ENCODE measurements at places on chromosomes 7 and 10.

DNA sequence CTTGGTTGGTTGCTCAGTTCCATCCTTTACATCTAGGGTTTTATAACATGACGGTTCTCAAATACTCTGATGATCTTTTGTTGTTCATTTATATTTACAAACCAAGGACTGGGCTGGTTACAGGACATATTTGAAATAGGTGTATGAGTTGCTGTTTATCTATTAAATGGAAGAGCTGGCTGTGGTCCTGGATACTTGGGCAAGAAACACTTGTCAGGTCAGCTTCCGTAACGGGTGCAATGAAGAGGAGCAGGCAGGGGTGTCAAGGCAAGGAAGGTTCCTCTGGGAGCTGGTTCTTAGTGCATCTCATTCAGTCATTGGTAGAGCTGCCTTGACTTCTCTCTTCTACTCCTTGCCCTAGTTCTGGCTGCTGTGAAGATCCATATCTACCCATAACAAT, 4.8 kb upstream of the TMEM26 start:
- DNase-seq = no peak

GRCh38 chr10:12418725-12419261, 69.4 kb downstream of the CAMK1D start:
- no peak for DNase-seq

DNA sequence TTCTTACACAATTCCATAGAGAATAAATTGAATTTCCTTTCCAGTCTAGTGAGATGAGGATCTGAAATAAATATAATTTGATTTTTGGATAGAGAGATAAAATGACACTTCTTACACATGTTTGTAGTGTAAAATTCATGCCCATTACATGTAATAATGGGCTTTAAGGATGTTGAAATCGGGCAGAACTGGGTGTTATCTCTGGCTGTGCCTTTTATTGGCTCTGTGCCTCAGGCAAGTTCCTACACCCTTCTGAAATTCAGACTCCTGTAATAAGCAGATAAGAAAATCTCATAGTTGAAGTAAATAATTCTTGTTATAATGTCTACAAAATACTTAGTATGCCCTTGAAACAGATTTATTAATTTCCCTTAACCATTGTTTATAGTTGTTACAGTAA, 125.6 kb downstream of the SEMA3A start:
- no peak for DNase-seq

DNA sequence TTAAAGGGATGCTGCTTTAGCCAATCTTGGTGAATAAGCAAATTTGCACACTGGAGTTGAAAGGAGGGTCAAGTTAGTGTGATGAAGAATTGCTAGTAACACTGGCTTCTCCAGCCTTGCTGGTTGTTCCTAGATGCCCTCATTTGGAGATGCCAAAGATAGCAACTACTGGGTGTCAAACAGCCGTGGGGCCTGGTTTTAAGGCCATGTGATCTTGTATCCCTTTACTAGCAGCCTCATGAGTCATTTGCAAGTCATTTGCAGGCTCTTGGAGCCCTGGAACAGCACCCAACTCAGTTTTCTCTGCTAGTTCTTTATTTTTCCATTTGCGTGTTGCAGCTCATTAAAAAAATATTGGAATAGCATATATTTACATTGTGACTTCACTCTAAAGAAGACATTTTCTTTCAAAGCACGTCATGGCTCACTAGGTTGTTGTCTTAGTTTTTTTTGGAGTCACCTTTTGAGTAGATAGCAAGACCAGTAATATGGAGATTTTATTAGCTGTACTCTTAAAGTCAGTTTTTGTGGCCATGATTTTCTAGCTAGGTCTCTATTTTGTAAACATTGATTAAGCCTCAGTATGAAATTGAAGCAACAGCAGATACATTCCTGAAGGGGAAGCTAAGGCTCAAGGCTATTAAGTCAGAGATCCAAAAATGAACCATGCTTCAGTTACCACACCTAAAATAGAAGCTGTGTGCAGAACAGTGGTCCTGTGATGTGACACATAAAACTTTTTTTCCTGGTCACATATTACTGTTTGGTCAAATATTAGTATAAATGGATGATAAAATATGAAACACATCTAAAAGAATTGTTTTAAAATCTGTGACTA, 1.3 kb downstream of the LSMEM1 start:
- DNase-seq = no peak

DNA sequence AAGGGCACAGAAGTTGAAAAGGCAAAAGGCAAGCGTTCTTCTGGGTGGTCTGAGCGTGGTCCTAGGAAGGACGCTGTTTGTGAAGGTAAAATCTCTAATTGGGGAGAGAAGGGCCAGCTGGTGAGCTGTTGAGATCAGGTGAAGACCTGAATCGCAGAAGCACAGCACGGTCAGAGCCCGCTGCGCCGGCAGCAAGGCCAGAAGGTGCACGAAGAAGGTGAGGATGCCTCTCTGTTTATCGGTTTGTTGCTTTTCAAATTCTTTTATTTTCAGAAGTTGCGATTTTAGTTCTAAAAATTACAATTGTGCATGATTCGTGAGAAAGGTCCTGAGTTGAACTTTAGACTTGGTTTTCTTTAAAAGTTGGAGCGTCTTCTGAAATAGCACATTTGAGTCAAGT, 247.8 kb upstream of the FOXK1 start:
- no peak for DNase-seq

- DNase-seq = no peak
Measured at GRCh38 chr7:48471196-48471595, 299.9 kb downstream of the ABCA13 start.

- DNase-seq = no peak
Measured at GRCh38 chr7:146960773-146961391, 844.3 kb downstream of the CNTNAP2 start.

- no peak for DNase-seq
Measured at GRCh38 chr10:44245601-44245938, 139.3 kb downstream of the CXCL12 start.

DNA sequence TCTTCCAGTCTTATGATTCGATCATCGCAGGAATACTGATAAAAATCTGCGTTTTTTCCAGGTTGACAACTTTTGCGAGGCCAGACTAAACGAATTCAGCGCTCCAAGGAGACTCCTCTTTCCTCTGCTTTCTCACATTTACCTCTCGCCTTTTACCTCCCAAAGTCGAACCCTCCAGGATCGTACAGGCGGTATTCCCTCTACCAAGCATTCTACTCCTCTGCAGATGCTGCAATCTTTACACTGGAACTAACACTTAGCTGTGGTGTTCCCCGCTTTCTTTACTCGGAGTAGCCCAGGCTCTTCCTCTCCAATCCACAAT, 449 bp downstream of the NUDT5 start:
- no peak for DNase-seq

DNA sequence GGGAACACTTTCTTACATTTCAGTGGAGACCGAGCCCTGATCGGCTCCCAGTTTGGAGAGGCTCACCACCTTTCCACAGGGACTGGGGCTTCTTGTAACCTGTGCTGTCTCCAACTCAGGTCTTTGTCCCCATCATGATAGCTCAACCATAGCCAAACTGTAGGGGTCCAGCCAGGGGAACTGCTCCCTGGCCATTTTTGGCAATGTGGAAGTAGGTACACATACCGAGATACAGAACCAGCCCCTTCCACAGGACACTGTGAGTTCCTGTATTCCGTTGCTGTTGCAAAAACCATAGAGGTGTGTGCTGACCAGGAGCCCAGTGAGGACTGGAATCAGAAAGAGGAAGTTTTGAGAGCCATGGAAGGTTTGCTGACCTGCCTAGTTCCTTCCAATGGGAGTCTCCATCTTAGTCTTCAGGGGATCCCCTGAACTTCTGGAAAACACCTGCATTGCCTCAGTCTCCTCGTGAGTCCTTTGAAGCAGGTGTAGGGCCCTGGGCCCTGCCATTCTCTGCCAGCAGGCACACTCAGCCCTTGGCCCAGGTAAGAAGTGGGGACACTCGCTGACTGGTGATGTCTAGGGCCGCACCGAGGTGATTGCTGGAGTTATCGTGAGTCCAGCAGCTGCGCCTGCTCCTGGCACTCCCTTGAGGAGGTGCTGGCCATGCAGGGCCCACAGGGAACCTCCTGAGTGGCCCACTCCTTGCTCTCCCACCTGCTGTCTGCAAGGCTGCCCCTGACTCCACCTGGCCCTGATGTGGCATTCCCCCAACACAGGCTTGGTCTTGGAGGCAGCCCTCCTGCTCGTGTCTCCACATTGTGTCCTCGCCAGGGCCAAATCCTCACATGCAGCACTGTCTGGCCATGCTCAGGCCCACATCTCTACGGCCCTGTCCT, 11.2 kb downstream of the WDFY4 start:
- DNase-seq = no peak

DNA sequence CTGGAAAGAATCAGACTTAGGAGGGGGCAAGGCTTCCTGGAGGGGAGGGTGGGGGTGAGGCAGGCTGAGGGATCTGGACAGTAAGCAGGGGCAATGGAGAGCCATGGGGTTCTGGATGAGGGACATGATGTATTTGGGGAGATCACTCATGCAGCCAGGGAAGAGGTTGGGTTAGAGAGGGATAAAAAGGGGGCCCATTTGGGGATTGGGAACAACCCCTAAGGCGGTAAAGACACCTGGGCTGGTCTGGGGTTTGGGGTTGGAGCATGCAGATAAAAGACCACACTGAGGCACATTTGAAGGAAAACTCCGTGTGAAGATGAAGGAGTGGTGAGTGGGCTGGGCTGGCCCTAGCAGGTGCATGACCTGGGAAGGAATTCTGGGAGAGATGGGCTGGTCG, 30.8 kb downstream of the HIF1AN start:
- DNase-seq = no peak

GRCh38 chr10:33237736-33238624, 96.5 kb downstream of the NRP1 start:
- DNase-seq = no peak

GRCh38 chr10:4776234-4776638, 49.8 kb upstream of the AKR1E2 start:
- DNase-seq = no peak

DNA sequence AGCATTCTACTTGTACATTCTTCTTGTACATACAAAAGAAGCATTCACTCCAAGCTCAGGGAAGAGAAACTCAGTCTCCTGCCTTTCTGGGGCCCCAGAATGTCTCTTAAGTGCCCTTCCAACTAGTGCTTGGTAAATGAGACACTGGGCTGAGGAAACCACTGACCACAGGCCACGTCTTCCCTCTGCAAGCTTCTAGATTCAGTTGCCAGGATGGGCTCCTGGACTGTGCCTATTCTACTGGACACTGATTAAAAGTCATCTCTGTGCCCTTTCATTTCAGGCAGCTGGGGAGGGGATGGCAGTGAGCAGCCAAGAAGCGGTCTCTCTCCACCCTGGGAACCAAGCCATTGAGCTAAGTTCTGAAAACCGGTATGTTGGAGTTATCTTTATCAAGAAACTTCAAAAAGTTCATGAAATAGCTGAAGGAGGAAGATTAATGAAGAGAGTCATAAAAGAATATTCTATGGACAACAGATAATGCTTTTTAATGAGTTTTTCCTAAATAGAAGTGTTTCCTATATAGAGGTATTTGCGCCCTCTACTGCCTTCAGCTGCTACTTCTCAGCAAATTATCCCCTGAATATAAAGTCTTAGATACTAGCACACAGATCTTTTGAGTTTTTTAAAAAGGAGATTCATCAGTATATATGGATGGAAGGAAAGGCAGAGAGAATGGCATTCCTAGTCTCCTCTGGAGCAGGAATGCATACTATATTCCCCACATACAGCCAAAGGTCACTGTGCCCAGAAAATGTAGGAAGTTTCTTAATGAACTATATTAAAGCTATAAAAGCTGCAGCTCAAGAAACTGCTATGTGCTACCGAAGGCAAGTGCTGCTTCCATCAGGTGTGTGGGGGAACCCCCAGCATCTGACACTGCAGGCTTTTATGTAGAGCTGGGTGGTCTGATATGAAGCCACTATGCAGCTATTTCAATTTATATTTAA, 8.4 kb upstream of the IFIT1B start:
- no peak for DNase-seq

- no peak for DNase-seq
Measured at GRCh38 chr7:105224884-105225651, 163.7 kb downstream of the SRPK2 start.

DNA sequence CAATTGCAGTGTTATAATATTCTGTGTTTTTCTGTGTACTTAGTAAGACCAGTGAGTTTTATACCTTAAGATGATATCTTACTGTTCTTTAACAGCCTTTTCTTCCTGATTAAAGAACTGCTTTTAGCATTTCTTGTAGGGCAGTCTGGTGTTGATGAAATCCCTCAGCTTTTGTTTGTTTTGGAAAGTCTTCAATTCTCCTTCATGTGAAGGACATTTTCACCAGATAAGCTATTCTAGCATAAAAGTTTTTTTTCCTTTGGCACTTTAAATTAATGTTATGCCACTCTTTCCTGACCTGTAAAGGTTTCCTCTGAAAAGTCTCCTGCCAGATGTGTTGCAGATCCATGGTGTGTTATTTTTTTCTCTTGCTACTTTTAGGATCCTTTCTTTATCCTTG, 1059.8 kb downstream of the LRMDA start:
- DNase-seq = no peak

- DNase-seq = no peak
Measured at GRCh38 chr7:99893280-99893679, 16.4 kb upstream of the OR2AE1 start.

DNA sequence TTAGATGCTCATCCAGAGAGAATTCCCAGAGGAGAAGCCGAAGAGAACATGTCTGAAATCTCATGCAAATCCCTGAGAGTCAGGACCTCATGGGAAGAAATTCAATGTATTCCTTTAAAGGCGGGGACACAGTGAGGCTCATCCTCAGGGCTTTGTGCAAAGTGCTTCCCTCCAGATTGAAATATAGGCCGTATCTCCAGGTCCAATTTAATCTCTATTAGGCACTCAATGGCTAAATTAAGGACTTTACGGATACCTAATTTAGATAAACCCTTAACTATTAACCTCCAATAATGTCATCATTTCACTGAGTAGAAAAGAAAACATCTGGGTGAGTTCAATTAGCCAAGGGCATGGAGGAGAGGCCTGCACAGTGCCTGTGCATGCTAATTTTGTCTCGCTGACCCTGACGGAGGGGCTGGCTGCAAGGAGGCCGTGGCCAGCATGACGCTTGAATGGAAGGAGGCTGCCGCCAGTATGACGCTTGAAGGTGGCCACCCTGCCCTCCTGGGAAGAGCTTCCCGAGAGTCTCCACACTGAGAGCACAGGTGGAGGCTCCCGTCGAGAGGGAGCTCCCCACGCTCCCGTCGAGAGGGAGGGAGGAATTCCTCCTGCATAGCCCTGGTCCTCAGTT, 287.6 kb downstream of the ADARB2 start:
- no peak for DNase-seq

DNA sequence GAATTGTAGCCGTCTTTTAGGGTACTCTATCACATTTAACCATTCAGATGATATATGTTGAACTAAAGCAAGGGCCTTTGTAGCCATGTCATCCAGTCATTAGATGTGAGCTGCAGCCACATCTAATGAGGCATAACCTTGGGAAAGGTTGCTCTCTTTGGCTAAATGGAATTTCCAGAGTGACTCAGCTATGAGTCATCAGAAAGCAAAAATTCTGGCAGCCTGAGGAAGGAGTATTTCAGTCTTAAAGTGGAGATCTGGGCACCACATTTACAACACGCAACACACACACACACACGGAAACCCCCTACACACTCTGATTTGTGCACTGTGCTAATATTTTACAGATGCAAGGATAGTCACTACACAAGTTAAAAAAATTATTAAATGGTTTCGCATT, 176.9 kb upstream of the ZWINT start:
- DNase-seq = no peak
